GM13977 (cell line): ENCODE measurements at places on chromosomes 7 and 10.

GRCh38 chr10:58609532-58610150 lies 97.0 kb downstream of the BICC1 start:
- DNase-seq = no peak

- DNase-seq = no peak
These were observed 55.5 kb upstream of the ATP6V0A4 start for GRCh38 chr7:138853448-138853847.

DNA sequence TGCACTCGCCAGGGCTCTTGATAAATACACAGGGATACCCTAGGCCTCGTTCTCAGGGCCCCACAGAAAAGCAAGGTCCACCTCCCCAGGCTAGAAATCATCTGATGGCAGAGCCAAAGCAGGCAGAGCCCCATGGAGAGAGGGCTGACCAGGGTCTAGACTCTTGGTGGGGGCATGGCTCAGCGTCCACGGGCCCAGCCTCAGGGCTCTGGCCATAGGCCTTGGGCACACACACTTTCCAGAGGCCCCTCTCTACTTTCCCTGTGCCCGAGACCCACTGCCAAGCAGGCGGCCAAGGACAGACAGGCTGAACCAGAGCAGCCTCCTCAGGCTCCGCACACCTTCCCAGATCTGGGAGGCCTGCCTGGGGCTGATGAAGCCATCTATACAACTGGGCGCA lies 64.8 kb downstream of the FAM53B start:
- DNase-seq = no peak

DNA sequence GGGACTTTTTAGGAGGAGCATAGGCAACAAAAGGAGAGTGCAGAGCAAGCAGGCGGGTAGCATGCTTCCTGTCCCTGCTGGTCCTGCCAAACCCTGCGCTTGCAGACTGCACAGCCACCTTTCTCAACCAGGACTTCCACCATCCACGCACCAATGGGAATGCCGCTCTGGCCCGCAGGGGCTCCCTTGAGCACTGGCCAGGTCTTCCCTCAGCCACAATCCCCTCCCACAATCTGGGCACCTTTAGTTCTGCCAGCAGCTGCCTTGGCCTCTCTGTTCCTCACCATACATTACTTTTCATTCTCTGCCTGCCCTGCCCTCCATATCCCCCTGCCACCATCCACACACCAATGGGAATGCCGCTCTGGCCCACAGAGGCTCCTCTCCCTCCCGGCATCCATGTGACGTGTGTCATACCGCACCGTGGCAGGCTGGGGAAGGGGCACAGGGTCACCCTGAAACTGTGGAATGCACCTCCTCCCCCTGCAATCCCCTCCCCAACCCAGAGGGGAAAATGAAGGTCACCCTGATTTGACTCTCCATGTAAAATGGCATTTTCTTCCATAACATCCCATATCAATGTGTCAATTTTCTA lies 97.3 kb upstream of the MACROH2A2 start:
- DNase-seq = no peak

- no peak for DNase-seq
These were observed 12.9 kb downstream of the HTRA1 start for GRCh38 chr10:122474131-122474818.

DNA sequence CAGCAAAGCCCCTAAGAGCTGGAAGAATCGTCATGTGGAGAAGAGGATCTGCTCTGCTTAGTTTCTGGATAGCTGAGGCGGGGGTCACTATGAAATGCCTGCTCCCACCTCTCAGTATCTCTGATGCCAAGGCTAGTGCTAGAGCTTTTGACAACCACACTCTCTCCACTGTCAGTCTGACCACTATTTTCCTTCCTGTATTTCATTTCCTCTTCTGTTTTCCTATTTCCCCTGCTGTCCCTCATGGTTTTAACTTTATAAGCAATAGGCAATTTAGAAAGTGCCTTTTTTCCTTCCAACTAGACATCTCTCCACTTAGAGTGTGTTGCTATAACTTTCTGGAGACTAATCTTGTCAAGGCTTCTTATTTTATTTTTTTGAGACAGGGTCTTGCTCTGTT lies 23.6 kb downstream of the C7orf57 start:
- no peak for DNase-seq

DNA sequence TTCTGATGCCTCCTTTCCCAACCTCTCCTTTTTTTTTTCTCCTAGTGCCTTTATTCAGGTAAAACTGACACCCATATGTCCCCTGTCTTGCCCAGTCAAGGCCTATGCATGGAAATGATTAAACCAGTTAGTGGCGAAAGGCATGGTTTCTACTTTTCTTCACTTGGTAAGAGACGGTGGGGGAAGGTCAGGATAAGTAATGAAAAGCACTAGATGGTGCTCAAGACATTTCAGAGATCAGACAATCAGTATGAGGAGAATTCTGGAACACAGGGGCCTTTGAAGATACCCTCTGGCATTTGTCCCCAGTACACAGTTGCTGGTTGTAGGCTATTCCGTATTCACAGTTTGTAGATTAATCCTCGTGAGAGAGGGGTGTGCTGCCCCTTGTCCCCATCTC lies 121.2 kb downstream of the RTKN2 start:
- DNase-seq = no peak
